ENCODE measurements at places on chromosomes 2 and 18. TPM values are rescaled to one million over a fixed set of nuclear protein-coding genes. Genes with fewer than 3 reads are reported as not detected.
A peak's percentile ranks its signal among the peaks of the same experiment; 100 is the strongest.

The RUFY4 gene
- total RNA-seq = 0.04 TPM

The SCN2A gene
- 0.52 TPM for total RNA-seq

- DNase-seq = no peak
Measured at GRCh38 chr2:45505138-45505537, 105.9 kb downstream of the SRBD1 start.

- DNase-seq = peak; percentile 69
Measured at GRCh38 chr18:67199993-67200617, 316.4 kb downstream of the DSEL start.

GRCh38 chr2:113157118-113157896, 16.5 kb upstream of the PSD4 start:
- peak; percentile 76 for DNase-seq

DNA sequence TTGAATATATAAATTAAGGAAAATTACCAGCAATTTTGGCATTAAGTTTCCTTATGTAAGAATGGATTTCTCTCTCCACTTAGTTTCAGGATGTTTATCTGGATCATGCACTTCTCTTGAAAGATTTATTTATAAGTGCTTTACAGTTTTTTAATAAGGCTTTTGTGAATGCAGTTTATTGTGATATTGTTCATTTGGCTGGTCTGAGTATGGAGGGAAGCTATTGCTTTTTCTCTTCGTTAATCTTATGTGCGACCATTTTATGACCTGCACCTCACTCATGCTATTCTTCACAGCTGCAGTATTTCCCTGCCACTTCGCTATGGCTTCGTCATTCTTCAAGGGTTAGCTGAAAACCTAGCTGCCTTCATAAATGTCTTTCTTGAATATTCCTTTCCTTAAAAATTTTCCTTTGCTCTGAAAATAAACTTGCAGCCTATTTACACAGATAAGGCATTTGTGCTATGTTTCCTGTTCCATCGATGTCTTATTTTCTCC, 233.4 kb downstream of the SOCS6 start:
- no peak for DNase-seq

DNA sequence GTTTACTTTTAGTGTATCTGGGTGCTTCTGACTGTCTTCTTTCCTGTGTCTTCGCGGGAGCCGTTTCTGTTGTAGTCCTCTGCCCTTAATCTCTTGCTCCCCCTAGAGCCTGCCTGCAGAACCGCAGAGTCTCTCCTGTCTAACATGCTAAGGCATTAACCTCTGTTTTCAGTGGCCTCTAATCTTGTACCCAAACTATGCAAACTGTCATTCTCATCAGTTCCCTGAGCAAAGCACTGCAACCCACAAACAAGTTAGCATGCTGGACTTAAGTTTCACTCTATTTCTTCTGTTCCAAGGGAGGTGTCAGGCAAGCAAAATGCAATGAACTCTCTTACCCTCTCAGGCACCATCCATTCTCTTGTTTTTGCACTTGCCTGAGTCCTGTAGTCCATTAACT, 138.4 kb downstream of the OTX1 start:
- DNase-seq = peak; percentile 89

DNA sequence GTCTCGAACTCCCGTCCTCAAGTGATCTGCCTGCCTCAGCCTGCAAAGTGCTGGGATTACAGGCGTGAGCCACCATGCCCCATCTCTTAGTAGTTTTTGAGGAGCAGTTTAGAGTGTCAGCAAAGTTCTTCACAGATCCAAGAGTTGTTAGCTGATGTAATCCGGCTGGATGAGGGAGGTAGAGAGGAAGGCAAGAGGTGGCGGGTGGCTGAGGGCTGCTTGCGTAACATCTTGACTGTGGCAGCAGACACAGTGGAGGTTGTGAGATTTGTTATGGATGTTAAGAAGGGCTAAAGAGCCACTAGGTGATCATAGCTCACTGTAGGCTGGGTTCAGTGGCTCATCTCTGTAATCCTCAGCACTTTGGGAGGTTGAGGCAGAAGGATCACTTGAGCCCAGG, 19.5 kb upstream of the FAM136A start:
- DNase-seq = no peak

DNA sequence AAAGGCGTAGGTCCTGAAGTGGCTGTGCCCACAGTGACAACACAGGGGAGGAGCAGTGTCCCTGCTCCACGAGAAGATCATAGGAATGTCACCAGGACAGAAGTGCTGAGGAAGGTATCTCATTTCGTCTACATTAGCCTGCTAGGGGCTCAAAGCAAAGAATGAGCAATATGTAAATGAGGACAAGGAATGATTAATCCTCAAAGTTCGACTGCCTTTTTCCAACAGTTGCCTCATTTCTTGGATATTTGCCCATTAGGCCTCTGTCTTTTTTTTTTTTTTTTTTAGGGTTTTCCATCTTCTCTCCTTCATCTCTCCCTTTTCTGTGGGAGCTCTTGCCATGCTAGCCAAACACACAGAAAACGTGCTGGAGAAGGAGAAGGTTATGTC, 105.2 kb upstream of the ARHGAP28 start:
- no peak for DNase-seq

GRCh38 chr18:26429535-26430226, 118.7 kb downstream of the KCTD1 start:
- DNase-seq = peak; percentile 37

- no peak for DNase-seq
Measured at GRCh38 chr2:205714058-205714776, 31.9 kb downstream of the NRP2 start.

GRCh38 chr2:229925201-229925600, 2.9 kb downstream of the FBXO36 start:
- DNase-seq = no peak

- no peak for DNase-seq
Measured at GRCh38 chr2:179098080-179098689, 48.2 kb upstream of the CCDC141 start.
